ENCODE measurements at places on chromosomes 4 and X.

- DNase-seq, result no peak
Measured at GRCh38 chr4:165522050-165522449, 143.2 kb downstream of the CPE start.

DNA sequence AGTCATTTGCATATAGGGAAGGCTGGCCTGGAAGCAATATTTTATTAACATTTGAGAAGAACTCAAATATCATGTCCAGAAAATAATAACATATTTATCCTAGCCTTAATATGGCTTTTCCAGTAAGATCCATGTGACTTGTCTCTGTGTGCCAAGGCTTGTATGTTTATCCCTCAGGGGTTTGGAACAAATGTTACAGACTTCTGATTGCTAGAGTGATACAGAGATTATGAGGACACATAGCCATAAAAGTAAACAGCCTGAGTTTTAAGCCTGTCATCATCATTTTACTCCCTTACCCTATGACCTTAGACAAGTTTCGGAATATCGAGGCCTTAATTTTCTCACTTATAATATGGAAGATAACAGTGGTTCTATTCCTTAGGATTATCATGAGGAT lies 338.1 kb downstream of the GPAT3 start:
- no peak for DNase-seq

DNA sequence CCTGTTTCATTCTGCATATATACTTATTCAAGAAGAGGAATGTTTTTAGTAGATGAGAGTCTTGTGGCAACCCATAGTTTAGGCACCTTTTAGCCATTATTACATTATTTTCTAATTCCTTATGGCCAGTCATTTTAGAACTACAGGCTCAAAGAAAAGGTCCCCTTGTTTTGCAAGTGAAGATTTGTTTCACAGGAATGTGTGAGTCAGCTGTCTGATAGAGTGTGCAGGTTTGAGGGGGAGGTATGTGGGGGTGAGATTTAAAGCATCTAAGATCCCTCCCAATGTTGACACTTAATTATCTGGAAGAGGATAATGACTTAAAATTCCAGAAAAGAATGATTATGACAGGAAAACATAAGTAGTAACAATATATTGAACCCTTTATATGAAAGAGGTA lies 495.6 kb downstream of the KCNIP4 start:
- DNase-seq, result no peak

- no peak for DNase-seq
Measured at GRCh38 chr4:174686826-174687225, 142.2 kb downstream of the GLRA3 start.

DNA sequence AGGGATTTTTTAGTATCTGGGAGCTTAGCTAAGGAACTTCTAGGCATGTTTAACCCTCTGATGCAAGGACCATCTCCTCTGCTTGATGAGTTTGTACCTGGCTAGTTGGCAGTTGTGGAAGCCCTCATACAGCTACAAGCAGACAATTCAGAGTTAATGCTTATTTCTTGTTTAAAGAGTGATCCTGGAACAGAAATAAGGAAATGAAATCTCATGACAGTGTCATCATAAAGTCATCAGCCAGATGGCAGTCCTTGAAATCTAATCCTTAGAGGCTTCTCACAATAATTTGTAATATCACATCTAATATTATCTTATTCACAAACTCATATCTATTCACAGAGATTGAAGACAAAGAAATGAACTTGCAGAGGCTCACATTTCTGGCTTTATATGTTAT lies 581.6 kb upstream of the FTHL17 start:
- no peak for DNase-seq

DNA sequence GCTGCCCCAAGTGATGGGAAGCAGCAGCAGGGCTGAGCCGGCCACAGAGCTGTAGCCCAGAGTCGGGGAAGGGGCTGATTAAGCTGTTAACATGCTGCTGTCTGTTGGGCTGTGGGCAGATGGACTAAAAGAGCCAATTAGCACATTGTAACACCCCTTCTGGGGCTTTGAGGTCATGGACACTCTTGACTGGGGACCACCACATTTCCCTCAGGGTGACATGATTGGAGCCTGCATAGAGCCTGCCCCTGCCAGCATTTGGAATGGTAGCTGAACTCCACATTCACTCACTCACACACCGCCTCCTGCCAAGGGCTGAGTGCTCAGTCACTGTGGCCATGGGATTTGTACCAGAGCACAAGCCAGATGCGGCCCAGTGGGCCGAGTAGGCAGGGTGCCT lies 646.9 kb downstream of the FAT4 start:
- no peak for DNase-seq

GRCh38 chr4:185298728-185299430 lies 89.5 kb downstream of the SNX25 start:
- no peak for DNase-seq

DNA sequence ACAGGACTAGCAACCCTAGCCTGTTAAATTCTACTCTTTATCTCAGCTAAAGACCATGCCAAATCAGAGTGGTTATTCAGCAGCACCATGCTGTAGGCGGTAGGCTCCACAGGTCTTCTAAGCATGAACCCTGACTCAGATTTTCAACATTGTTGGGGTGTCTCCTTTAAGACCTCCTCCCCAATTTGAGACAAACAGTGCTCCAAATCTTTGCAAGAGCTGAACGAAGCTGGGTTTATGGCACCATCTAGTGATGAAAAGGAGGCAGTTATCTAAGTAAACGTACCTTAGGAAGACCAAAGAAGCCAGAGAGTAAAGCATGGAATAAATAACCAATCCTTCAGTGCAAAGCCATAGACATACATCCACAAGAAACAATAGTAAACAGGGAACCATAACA lies 334.5 kb upstream of the SLC7A11 start:
- no peak for DNase-seq

GRCh38 chr4:37788819-37789218 lies 37.7 kb upstream of the PGM2 start:
- no peak for DNase-seq

GRCh38 chrX:115970718-115971117 lies 199.8 kb upstream of the AGTR2 start:
- no peak for DNase-seq

DNA sequence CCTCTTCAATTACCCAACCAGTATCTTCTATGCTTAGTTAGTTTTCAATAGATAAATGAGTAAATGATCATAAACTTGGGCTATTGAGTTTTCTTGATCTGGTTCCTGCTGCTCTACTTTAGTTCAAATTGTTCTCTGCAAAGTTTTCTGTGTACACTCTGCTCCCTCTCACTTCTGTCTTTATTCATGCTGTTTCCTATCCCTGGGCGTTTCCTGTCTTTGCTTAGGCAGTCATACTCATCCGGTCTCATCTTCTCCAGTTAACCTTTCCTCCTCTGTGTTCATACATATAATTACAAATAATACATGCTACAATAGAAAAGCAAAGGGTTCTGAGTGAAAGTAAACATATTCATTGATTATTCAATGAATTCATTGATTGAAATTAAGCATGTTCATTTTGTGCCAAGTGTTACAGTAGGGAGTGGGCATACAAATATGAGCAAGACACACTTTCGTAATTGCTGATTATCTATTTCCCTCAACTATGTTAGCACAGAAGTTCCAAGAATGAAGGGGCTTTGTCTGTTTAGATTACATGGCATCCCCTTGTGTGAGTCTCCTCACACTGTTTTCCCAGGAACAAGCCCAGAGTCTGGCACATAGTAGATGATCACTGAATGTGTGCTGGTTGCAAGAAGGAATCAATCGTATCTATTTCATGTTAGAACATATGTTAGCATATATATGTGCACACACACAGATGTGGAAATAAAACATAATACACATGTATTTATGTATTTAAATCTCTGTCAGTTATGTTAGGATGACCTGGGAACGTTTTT lies 1.1 kb downstream of the RAB39B start:
- no peak for DNase-seq
